Kidney (tissue), 22 donors: ENCODE measurements at places on chromosomes 11 and 22. TPM values are rescaled to one million over a fixed set of nuclear protein-coding genes. Genes with fewer than 3 reads are reported as not detected.

GRCh38 chr11:76270389-76270788, 64.1 kb upstream of the WNT11 start:
- DNase-seq, result no peak
- H3K27ac ChIP-seq, result no peak overlapping the region
- no peaks in the 10 kb centered on the region for H3K4me1 ChIP-seq
- no peaks in the 10 kb centered on the region for H3K27me3 ChIP-seq
- no peak overlapping the region for H3K4me3 ChIP-seq
- H3K36me3 ChIP-seq, result no peaks in the 10 kb centered on the region

GRCh38 chr11:1235306-1235900, 12.5 kb downstream of the MUC5B start:
- no peaks in the 10 kb centered on the region for H3K4me1 ChIP-seq
- no peaks in the 10 kb centered on the region for H3K36me3 ChIP-seq
- no peak for DNase-seq
- H3K4me3 ChIP-seq, result no peak overlapping the region
- no peaks in the 10 kb centered on the region for H3K27me3 ChIP-seq

- H3K4me3 ChIP-seq, result no peak overlapping the region
- H3K27me3 ChIP-seq, result no peaks in the 10 kb centered on the region
- H3K36me3 ChIP-seq, result no peaks in the 10 kb centered on the region
- H3K4me1 ChIP-seq, result no peaks in the 10 kb centered on the region
- no peak overlapping the region for H3K27ac ChIP-seq
Measured at GRCh38 chr11:118042796-118043195, 34.1 kb upstream of the TMPRSS4 start.

DNA sequence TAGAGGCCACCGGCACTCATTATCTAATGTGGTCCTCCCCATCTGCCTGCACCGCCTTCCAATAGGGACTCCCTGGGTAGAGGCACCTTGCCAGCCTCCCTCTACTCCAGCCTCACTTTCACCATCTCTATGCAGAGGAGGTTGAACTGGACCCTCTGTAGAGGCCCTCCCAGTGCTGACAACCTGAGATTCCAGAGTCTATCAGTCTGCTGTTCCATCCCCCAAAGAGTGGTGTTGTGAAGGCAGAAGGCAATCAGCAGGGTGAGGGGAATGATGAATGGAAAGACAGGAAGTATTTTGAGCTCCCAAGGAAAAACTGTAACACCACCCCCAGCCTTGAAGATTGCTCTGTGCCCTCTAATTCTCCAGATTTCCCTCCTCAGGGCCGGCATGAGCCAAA, 77.9 kb downstream of the THAP12 start:
- DNase-seq, result no peak
- H3K36me3 ChIP-seq, result no peaks in the 10 kb centered on the region
- H3K4me3 ChIP-seq, result no peak overlapping the region
- no peaks in the 10 kb centered on the region for H3K4me1 ChIP-seq

- H3K36me3 ChIP-seq, result no peaks in the 10 kb centered on the region
- H3K27ac ChIP-seq, result no peak overlapping the region
- no peak overlapping the region for H3K4me3 ChIP-seq
Measured at GRCh38 chr11:78450866-78451265, 33.2 kb upstream of the GAB2 start.

DNA sequence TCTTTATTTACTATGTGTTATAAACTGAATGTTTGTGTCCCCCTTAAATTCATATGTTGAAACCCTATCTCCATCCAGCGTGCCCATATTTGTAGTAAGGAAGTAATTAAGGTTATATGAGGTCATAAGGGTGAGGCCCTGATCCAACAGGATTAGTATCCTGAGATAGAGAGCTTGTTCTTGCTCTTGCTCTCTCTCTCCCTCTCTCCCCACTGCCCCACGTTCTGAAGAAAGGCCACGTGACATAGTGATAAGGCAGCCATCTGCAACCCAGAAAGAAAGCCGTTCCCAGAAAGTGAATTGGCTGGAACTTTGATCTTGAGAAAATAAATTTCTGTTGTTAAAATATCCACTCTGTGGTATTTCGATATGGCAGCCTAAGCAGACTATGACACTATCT, 212.5 kb downstream of the SWAP70 start:
- H3K27me3 ChIP-seq, result no peaks in the 10 kb centered on the region
- no peaks in the 10 kb centered on the region for H3K36me3 ChIP-seq
- H3K4me3 ChIP-seq, result no peak overlapping the region
- no peak for DNase-seq

DNA sequence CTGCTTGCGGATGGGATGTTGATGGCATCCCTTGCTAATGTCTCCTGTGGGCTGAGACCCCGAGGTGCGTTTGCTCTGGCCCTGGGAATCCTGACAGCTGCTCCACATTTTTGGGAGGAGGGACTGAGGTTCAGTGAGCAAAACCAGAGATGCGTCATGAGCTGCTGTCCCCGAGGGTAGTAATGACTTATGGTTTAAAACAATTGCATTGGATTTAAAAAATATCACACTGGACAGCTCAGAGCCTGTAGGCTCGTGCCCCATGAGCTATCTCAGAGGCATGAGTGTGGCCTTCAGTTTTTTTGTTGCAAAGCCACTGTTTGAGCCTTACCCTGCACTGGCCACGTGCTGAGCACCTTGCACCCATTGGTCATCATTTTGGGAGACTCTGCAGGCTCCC, 20.9 kb upstream of the PARVG start:
- no peaks in the 10 kb centered on the region for H3K27me3 ChIP-seq
- no peaks in the 10 kb centered on the region for H3K4me1 ChIP-seq
- no peak overlapping the region for H3K4me3 ChIP-seq
- DNase-seq, result no peak

DNA sequence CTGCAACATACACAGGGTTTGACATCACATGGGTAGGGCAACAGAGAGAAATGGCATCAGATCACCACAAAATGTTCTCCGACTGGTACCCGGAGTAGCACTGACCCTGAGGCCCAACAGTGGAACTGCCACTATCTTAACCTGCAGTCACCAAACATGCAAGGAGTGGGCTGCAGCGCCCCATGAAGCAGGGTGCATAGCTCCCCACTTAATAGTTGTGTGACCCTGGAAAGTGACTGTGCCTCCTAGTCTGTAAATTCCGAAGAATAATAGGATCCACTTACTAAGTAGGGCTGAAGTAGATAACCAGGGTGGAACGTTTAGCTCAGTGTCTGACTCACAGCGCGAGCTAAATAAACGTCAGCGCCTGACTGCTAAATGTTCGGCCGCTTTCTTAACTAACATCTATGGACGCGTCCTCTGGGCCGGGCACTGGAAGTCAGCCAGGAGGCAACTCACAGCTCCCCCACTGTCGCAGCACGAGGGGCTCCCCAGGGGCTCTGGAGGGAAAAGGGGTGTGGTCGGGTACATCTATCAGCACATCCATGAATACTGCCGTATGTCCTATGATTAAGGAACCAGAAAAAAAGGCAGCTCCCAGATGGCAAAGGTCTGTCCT, 777 bp downstream of the LTO1 start:
- peaks cover 12% of the 10 kb centered on the region for H3K36me3 ChIP-seq
- peak; percentile 68 for DNase-seq
- peaks cover 7% of the 10 kb centered on the region for H3K4me1 ChIP-seq

DNA sequence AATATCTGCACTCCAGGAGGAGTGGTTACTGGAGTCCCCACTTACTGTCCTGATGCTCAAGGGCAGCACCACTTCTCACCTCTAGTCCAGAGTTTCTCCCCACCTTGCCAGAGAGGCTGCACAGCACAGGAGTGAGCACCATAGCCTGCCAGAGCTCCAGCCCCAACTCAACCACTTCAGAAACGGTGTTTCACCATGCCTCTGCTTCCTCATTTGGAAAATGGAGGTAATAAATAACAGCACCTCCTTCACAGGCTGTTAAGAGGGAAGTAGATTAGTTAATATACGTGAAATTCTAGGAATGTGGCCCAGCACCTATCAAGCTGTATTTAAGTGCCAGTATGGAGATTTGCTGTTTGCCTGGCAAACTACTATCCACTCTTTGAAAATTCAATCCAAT, 63.0 kb downstream of the GALNT18 start:
- DNase-seq, result peak; percentile 73
- H3K27me3 ChIP-seq, result no peaks in the 10 kb centered on the region
- no peaks in the 10 kb centered on the region for H3K36me3 ChIP-seq
- no peak overlapping the region for H3K4me3 ChIP-seq
- peaks cover 22% of the 10 kb centered on the region for H3K4me1 ChIP-seq

DNA sequence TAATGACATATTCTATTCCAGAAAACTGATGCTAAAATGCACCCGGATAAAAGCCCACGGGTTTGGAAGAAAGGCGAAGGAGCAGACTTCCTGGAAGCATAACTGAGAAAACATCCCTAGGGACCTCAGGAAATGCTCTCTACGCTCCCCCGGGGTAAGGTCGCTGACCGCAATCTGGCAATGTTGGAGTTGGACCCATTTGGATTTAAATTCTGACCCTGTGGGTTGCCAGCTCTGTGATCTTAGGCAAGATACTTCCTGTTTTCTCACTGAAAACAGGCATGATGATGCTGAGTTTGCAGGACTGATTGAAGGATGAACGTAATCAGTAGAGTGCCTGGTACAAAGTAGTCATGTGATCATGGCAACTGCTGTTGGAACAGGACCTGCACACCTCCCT, 1054.0 kb downstream of the NTM start:
- H3K4me3 ChIP-seq, result no peak overlapping the region
- DNase-seq, result no peak
- H3K27me3 ChIP-seq, result no peaks in the 10 kb centered on the region
- H3K27ac ChIP-seq, result no peak overlapping the region
- H3K36me3 ChIP-seq, result no peaks in the 10 kb centered on the region
- no peaks in the 10 kb centered on the region for H3K4me1 ChIP-seq

GRCh38 chr22:33747576-33748180, 172.6 kb downstream of the LARGE1 start:
- H3K27ac ChIP-seq, result no peak overlapping the region
- no peak for DNase-seq
- no peaks in the 10 kb centered on the region for H3K36me3 ChIP-seq
- H3K27me3 ChIP-seq, result no peaks in the 10 kb centered on the region

GRCh38 chr11:78426845-78427244, 9.2 kb upstream of the GAB2 start:
- no peaks in the 10 kb centered on the region for H3K36me3 ChIP-seq
- peaks cover 2% of the 10 kb centered on the region for H3K4me1 ChIP-seq
- no peak overlapping the region for H3K27ac ChIP-seq
- H3K27me3 ChIP-seq, result no peaks in the 10 kb centered on the region
- no peak overlapping the region for H3K4me3 ChIP-seq
- no peak for DNase-seq

GRCh38 chr22:40487663-40488249, 117.4 kb downstream of the SGSM3 start:
- peaks cover 9% of the 10 kb centered on the region for H3K4me1 ChIP-seq
- no peaks in the 10 kb centered on the region for H3K27me3 ChIP-seq
- no peaks in the 10 kb centered on the region for H3K36me3 ChIP-seq
- H3K4me3 ChIP-seq, result no peak overlapping the region
- H3K27ac ChIP-seq, result no peak overlapping the region

- H3K4me1 ChIP-seq, result no peaks in the 10 kb centered on the region
- no peak overlapping the region for H3K27ac ChIP-seq
- DNase-seq, result no peak
- H3K36me3 ChIP-seq, result peaks cover 10% of the 10 kb centered on the region
- H3K27me3 ChIP-seq, result no peaks in the 10 kb centered on the region
- H3K4me3 ChIP-seq, result no peak overlapping the region
Measured at GRCh38 chr22:31577711-31578110, 81.4 kb downstream of the SFI1 start.

DNA sequence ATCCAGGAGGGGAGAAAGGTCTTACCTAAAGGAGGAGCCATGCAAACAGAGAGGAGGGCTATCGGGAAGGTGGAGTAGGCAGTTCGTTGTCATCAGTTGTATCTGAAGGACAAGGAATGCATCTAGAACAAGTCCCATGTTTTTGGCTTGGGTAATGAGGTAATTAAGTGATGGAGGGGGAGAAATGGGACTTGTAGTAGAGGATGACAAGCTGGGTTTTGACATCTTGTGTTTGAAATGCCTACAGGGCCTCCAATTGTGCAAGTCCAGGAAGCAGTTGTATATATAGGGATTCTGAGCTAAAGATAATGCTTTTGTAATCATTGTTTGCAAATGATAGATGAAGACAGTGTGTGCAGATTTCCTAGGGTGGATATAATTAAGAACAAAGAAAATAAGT, 622.8 kb downstream of the NTM start:
- no peaks in the 10 kb centered on the region for H3K36me3 ChIP-seq
- DNase-seq, result no peak
- H3K27ac ChIP-seq, result no peak overlapping the region
- H3K4me3 ChIP-seq, result no peak overlapping the region

GRCh38 chr11:1301220-1302000, 8.0 kb downstream of the TOLLIP start:
- no peaks in the 10 kb centered on the region for H3K27me3 ChIP-seq
- H3K4me1 ChIP-seq, result peaks cover 61% of the 10 kb centered on the region
- no peak overlapping the region for H3K4me3 ChIP-seq
- H3K27ac ChIP-seq, result peak overlapping the region; percentile 37

GRCh38 chr22:44098966-44099530, 74.9 kb downstream of the PARVB start:
- H3K4me3 ChIP-seq, result no peak overlapping the region
- H3K4me1 ChIP-seq, result no peaks in the 10 kb centered on the region
- DNase-seq, result no peak
- H3K36me3 ChIP-seq, result no peaks in the 10 kb centered on the region
- H3K27ac ChIP-seq, result no peak overlapping the region

DNA sequence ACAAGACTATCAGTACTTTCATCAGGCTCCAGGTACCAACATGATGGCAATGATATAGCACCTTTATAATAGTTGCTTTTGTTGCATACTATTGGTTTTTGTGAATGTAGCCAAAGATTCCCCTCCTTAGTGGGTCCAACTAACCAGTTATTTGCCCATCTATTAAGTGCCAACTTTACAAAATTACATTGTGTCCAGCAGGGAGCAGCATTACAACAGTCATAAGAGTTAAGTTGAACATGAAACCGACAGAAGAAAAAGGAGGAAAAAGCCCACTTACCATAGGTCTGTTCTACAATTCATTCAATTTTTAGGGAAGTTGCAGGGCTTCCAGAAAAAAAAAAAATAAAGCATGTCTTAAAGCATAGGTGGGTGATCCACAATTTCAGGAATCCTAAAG, 21.6 kb downstream of the IMMP1L start:
- DNase-seq, result no peak
- no peaks in the 10 kb centered on the region for H3K36me3 ChIP-seq
- H3K27ac ChIP-seq, result no peak overlapping the region
- peaks cover 4% of the 10 kb centered on the region for H3K4me1 ChIP-seq

GRCh38 chr11:73760135-73760678, 667 bp downstream of the RAB6A start:
- H3K4me3 ChIP-seq, result peak overlapping the region; percentile 78
- no peaks in the 10 kb centered on the region for H3K36me3 ChIP-seq
- H3K27me3 ChIP-seq, result no peaks in the 10 kb centered on the region
- H3K4me1 ChIP-seq, result peaks cover 14% of the 10 kb centered on the region
- peak overlapping the region; percentile 95 for H3K27ac ChIP-seq

- peaks cover 42% of the 10 kb centered on the region for H3K36me3 ChIP-seq
- no peaks in the 10 kb centered on the region for H3K27me3 ChIP-seq
- H3K4me1 ChIP-seq, result no peaks in the 10 kb centered on the region
- DNase-seq, result no peak
Measured at GRCh38 chr11:71499546-71499945, 27.5 kb upstream of the KRTAP5-7 start.

The POU2AF2 gene
- not detected for polyA plus RNA-seq

The TTLL12 gene
- 11.5 TPM for polyA plus RNA-seq

The CHRM4 gene
- polyA plus RNA-seq, result not detected

The CCDC116 gene
- 0.22 TPM for polyA plus RNA-seq

The VSIG2 gene
- polyA plus RNA-seq, result 11.7 TPM

The C22orf42 gene
- polyA plus RNA-seq, result not detected

The OR52A1 gene
- polyA plus RNA-seq, result not detected

The MEI1 gene
- 2.4 TPM for polyA plus RNA-seq

The DEUP1 gene
- 0.88 TPM for polyA plus RNA-seq

The GRIA4 gene
- polyA plus RNA-seq, result 0.45 TPM

The ESAM gene
- 85.8 TPM for polyA plus RNA-seq

The UNC93B1 gene
- polyA plus RNA-seq, result 21.3 TPM
